Metanephros (tissue), 2 donors: ENCODE measurements at places on chromosomes 5 and 9. TPM values are rescaled to one million over a fixed set of nuclear protein-coding genes. Genes with fewer than 3 reads are reported as not detected.

The RGS7BP gene
- 9.8 TPM for total RNA-seq

The C9orf153 gene
- 0.70 TPM for total RNA-seq

The SHC3 gene
- 5.8 TPM for total RNA-seq

The CEMIP2 gene
- 45.8 TPM for total RNA-seq

The CDH6 gene
- total RNA-seq, result 89.1 TPM

The ROPN1L gene
- 1.1 TPM for total RNA-seq

The SLC1A3 gene
- 5.2 TPM for total RNA-seq

The ZNG1A gene
- total RNA-seq, result 48.1 TPM

The LRRC70 gene
- total RNA-seq, result 12.3 TPM

The LECT2 gene
- not detected for total RNA-seq

The CHSY3 gene
- total RNA-seq, result 5.1 TPM

The CSF1R gene
- 39.5 TPM for total RNA-seq

The TMEM141 gene
- 58.8 TPM for total RNA-seq

The LHX3 gene
- not detected for total RNA-seq

The DMXL1 gene
- total RNA-seq, result 109 TPM

The BSPRY gene
- total RNA-seq, result 8.8 TPM

The SLC36A3 gene
- total RNA-seq, result not detected

The INSL4 gene
- total RNA-seq, result not detected
